Anterior cingulate cortex (tissue), 58 donors: ENCODE measurements at places on chromosomes 6 and 20.

GRCh38 chr20:24762791-24763350, 186.2 kb upstream of the CST7 start:
- no peak for DNase-seq

GRCh38 chr6:153104220-153104619, 26.9 kb downstream of the RGS17 start:
- no peak for DNase-seq

DNA sequence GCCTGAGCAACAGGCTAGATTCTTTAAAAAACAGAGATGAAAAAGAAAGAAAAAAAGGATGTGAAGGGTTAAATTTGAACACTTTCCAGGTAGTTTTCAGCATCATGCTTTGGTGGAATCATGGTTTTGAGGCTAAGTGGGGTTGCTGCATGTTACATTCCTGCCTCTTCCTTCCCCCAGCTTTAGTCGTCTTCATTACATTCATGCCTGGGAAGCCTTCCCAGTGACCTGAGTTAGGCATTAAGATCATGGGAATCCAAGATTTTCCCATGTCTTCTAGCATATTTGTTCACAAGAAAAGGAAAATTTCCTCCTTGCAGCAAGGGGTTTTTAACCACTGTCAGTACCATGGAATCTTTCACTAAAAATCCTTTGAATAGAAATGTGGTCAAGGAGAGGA, 12.0 kb downstream of the TPX2 start:
- no peak for DNase-seq

DNA sequence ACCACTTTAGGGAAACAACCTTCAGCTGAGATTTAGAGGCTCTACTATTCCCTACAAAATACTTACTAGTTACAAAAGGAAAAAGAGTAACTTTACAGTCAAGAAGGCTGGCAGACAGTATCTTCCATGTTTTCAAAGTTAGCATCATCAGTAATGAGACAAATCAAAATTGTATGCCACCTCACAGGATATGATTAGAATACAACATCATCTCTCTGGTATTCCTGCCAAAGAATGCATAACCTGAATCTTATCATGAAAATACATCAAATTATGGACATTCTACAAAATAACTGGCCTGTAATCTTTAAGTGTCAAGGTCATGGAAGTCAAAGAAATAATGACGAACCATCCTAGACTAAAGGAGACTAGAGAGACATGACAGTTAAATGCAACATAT, 38.4 kb downstream of the CDK5RAP1 start:
- no peak for DNase-seq

GRCh38 chr6:20861481-20861880, 327.2 kb downstream of the CDKAL1 start:
- DNase-seq = no peak

DNA sequence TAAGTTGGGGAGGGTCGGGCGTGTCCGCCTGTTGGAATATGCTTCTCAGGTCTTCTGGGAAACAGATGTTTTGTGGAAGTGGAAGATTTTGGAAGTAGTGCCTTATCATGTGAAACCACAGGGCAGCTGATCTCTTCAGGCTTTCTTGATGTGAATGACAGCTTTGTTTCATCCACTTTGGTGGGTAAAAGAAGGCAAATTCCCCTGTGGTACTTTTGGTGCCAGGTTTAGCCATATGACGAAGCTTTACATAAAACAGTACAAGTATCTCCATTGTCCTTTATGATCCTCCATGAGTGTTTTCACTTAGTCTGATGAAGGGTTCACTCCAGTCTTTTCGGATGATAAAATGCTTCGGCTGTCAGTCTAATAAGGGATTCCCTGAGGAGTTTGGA, 4.6 kb downstream of the IRF4 start:
- DNase-seq = no peak

- DNase-seq = no peak
These were observed 5.1 kb downstream of the RREB1 start for GRCh38 chr6:7112741-7113313.

- DNase-seq = no peak
These were observed 180.2 kb downstream of the PTPRT start for GRCh38 chr20:43009532-43009931.

DNA sequence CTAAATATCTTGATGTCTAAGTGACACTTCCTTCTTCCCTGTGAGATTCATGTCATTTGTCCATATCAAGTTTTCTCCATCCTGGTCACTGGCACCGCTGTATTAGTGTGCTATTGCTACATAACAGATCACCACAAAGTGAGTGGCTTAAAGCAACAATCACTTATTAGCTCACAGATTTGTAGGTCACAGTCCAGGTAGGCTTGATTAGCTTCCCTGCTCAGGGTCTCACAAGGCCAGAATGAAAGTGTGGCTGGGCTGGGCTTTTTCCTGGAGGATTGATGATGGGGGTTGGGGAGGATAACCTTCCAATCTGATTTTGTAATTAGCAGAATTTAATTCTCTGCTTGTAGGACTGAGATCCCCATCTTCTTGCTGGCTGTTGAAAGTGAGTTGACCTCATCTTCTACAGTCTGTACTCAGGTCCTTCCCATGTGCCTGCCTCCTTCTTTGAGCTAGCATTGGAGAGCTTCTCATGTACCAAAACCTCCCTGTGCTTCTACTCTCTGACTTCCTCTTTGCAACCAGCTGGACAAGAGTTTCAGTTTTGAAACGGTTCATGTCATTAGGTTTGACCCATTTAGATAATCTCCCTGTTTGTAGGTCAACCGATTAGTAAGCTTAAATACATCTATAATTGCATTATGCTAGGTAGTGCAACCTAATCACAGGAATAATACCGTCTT, 152.4 kb upstream of the MAN1A1 start:
- DNase-seq = no peak

DNA sequence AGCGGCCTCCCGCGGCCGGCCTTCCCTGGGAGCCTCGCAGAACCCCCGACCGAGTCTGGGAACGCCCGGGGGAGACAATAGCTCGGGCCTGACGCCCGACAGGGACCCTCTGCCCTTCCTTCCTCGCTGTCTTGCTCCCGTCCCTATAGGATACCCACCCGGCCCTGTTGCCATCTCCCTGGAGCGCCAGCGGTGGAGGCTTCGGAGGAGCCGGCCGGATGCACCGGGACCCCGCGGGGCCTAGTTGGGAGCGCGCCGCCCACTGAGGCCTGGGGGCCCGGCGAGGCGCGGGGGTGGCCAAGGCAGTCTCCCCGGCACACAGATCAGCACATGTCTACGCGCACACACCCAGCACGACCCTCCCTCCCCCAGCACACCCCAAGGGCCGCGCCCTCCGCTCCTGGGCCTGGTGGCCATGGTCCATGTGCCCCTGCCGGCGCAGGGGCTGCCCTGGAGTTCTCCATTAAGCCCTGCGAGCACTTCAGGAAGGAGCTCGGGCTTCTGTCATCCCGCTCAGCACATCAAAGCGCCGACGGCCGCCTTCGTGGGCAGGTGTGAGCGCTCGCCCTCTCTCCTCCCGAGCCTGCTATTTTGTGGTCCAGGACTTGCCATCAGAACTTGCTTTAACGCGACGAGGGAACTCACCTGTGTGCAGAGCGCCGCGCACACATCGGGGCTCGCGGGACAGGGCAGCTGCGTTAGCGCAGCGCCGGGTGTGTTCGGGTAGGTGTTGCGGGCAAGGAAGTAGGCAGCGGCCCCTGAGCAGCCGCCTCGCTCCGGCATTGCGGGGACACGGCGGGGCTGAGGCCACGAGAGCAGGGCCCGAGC, 3.7 kb downstream of the FOXF2 start:
- no peak for DNase-seq

- DNase-seq = no peak
These were observed 502.8 kb upstream of the JARID2 start for GRCh38 chr6:14743144-14743473.

- no peak for DNase-seq
These were observed 30.9 kb upstream of the EDN3 start for GRCh38 chr20:59269411-59270025.

GRCh38 chr6:157265186-157265585, 58.1 kb downstream of the TMEM242 start:
- no peak for DNase-seq

GRCh38 chr6:54415517-54415916, 107.3 kb downstream of the TINAG start:
- no peak for DNase-seq

- DNase-seq = no peak
These were observed 29.3 kb downstream of the HSF2 start for GRCh38 chr6:122428781-122429180.

DNA sequence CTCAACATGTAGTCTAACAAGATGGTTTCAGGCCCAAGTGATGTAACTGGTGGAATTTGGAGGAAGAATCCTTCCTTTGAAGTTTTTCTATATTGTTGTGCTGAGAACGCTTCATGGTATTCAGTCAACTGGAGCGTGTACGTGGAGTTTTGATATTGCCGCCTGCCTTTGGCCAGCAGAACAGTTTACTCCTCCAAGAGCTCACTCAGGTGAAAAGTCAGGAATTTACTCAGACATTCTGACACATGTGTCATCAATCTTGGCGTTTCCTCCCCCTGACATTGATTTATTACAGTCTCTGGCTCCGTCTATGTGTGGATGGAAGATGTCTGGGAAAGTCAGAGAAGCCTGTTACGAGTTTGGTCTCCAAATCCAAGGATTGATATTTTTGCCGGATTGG, 19.0 kb upstream of the TGM2 start:
- no peak for DNase-seq

GRCh38 chr20:50083034-50083433, 29.9 kb downstream of the UBE2V1 start:
- no peak for DNase-seq

- no peak for DNase-seq
These were observed 97.4 kb downstream of the PDSS2 start for GRCh38 chr6:107361753-107362604.
